ENCODE measurements at places on chromosomes 5 and 9. TPM values are rescaled to one million over a fixed set of nuclear protein-coding genes. Genes with fewer than 3 reads are reported as not detected.

- no peak for DNase-seq
Measured at GRCh38 chr9:21788752-21789151, 13.7 kb upstream of the MTAP start.

DNA sequence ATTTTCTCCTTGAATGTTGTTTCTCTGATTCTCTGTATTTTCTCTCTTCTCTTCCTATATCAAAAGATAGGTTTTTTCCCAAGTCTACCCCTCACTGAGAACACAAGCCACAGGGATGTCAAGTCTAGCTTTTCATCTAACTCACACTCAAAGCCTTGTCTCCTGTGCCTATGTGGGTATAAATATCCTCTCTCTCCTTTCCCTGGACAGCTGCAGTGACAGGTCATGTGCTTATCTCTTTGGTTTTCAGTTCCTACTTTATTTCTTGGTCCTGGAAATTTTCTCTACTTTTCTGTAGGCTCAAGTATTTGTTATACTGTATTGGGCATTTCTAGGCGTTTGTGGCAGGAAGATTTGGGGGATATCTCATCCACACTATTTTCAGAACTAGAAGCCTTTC is 182.4 kb upstream of the MVB12B start:
- no peak for DNase-seq

GRCh38 chr5:160450164-160450932 is 28.7 kb downstream of the PTTG1 start:
- DNase-seq, result no peak

- DNase-seq, result no peak
Measured at GRCh38 chr5:80623999-80624398, 30.5 kb upstream of the MSH3 start.

GRCh38 chr9:129323376-129323998 is 145.4 kb upstream of the IER5L start:
- no peak for DNase-seq

DNA sequence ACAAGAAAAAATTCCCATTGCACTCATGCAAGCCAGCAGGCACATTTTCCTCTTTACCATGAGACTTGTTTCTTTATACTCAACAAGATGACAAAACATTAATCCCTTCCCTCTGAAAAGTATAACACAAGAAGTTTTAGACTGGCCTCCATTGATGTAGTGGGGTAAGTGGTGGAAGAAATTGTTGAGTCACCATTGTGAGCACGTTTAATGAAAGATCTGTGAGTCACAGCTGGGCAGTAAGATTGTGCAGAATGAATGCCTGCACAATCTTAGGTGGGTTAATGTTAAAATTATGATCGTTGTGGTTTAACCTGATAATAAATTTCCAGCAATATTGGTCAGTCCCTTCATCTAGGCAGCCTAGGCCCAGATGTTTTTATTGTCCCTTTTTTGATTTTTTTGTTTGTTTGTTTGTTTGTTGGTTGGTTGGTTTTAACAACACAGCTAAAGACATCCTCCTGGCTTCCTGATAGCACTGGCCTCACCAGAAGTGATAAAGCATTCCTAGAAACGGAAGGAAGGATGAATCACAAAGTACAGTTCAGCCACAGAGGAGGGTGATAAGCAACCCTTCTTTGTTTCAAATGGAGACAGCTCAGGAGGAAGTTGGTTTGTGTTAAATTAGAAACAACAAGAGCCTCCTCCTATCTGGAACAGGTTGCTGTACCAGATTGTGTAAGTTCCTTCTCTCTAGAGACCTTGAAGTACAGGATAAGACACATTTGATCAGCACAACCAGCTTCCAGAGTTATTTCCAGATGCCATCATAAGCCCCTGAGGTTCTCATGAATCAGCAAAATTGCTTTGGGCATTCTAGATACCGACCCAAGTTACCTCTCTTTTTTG is 40.3 kb downstream of the SLC24A2 start:
- DNase-seq, result peak; percentile 26

- no peak for DNase-seq
Measured at GRCh38 chr9:91844190-91844589, 105.8 kb downstream of the ROR2 start.

DNA sequence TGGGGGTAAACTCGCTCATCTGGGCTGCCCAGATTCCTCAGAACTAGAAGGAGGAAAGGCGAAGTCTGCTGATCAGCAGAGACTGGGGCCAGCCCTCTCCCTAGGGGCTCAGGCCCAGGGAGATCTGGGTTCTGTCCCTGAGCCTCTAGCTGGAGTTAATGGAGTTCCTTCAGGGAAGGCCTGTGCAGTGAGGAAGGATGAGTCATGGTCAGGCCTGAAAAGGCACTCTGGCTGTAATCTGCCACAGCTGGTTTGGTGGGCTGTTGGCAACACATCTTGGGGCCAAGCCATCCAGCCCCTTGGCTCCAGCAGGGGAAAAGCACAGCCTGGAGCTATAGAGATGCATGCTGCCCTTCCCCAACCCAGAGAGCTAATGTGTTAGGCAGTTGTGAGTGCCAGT is 459.6 kb downstream of the PRELID2 start:
- DNase-seq, result no peak

- DNase-seq, result peak; percentile 19
Measured at GRCh38 chr5:89351222-89351621, 468.2 kb upstream of the MEF2C start.

DNA sequence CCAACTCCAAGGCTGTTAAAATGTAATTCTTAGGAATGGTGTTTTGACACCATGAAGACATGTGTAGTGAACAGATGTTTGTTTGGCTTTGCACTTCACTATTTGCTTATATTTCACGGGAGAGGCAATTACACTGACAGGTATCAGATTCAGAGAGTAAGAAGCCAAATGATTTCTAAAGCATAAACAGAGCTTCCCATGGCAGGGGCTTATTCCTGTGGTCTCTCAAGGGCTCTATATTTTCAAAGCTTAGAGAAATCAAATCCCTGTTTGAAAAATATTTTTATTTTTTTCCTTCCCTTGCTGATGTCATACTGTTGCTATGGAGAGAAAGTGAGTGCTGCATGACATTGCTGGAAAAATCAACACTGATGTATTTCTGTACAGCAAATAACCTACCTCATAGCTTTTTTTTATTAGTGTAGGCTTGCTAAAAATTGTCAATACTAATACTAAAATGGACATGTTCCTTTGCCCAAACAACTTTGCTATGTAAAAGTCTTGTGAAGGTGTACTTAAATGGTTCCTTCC is 161.4 kb downstream of the GIN1 start:
- DNase-seq, result peak; percentile 19

DNA sequence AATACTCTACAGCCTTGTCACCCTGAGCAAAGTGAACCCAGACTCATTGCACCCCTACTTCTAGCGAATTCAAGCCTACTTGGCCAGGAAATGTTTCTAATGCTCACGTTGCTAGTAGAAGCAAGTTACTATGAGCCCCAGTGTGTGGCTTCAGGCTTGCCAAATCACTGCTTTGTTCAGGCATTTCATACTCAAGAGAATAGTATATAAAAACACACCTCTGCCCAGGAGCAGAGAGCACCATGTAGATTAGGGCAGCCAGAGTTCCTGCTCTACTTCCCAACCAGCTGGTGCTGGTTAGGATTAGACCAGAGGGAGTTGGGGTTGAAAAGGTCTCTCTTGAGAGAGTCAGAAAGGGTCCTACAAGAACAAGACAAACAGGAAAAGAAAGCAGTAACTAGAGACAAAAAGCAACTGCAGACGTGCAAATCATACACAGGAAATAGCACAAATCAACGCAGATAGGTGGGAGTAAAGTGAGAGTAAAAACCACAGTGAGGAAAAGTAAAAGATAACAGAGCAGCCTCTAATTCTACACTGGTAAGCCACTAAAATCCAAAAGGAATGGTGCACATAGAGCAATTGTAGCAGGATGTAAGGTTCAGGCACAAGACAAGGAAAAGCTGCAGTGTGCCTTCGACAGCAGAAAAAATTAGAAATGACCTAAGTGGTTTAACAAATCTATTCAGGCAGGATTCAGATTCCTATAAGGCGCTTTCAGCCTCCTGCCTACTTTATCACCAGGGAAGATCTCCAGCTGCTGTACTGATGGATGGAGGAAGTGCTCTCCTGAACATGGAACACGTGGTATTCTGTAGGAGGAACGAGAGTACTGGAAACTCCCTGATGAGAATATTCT is 49.6 kb upstream of the KIF2A start:
- peak; percentile 7 for DNase-seq

DNA sequence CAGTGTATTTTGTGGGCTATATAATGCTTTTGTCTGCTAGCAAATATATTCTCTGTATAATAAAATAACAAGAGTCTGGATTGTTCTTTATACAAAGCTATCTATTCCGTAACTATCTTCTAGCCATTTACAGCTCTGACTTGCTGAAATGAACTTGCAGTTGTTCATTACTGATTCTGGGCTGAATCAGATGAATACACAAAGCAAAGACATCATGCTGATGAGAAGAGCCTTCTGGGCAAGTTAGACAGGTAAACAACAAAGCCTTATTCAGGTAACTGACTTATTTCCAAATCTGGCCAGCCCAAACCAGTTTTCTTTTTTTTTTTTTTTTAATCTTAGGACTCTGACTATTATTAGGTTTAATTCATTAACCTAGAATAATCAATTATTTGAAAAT is 255.5 kb downstream of the KIAA0825 start:
- no peak for DNase-seq

GRCh38 chr5:21689587-21689986 is 1163.6 kb downstream of the CDH12 start:
- no peak for DNase-seq

DNA sequence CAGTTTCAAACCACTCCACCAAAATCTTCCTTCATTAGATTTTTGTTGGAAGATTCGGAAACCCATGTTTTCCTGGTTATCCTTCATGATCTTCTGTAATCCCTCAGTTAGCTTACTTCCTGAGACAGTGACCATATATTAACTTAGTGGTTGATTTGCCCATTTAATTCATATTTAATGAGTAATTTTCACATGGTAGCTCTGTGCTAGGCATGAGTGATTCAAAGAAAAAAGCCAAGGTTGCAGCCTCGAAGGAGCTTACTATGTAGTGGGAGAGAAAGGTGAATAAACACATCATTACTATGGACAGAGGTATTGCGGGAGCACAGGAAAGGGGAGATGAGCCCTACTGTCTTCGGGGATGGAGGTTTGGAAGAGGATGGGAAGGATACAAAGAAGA is 158.5 kb downstream of the TLE1 start:
- no peak for DNase-seq

DNA sequence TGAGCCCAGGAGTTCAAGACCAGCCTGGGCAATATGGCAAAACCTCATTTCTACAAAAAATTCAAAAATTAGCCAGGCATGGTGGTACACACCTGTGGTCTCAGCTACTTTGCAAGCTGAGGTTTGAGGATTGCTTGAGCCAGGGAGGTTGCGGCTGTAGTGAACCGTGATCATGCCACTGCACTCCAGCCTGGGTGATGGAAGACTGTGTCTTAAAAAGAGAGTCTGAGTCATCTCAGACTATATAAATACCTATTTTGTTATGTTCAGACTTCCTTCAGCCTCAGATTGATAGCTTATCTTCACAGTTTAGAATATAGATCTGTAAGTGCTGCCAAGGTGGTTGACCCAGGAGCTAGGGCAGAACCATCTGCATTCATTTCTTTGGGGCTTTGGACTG is 1.6 kb upstream of the PAIP2 start:
- DNase-seq, result no peak

DNA sequence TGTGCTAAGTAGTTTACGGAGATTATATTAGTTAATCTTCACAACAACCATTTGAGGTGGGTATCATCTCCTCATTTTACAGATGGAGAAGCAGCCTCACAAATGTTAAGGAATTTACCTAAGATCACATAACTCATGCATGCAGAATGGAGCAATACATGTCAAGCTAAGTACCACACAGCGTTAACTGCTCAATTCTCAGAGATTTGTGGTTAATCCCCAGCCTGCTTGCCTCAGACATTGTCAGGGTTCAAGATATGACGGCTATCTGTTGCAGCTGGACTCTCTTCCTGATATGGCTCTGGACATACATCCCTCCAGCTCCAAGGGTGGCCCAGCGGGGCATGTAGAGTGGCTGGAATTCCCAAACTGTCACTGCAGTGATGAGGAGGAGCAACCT is 7.3 kb upstream of the ZNF346 start:
- DNase-seq, result no peak

GRCh38 chr5:67154556-67155206 is 41.9 kb downstream of the CD180 start:
- DNase-seq, result no peak

GRCh38 chr5:98776066-98776705 is 2.7 kb downstream of the RGMB start:
- peak; percentile 51 for DNase-seq

- no peak for DNase-seq
Measured at GRCh38 chr9:100653643-100654334, 75.9 kb downstream of the CAVIN4 start.

- no peak for DNase-seq
Measured at GRCh38 chr5:170278611-170279458, 18.7 kb downstream of the LCP2 start.

GRCh38 chr9:35680331-35681105 is 6.8 kb downstream of the CA9 start:
- peak; percentile 34 for DNase-seq

DNA sequence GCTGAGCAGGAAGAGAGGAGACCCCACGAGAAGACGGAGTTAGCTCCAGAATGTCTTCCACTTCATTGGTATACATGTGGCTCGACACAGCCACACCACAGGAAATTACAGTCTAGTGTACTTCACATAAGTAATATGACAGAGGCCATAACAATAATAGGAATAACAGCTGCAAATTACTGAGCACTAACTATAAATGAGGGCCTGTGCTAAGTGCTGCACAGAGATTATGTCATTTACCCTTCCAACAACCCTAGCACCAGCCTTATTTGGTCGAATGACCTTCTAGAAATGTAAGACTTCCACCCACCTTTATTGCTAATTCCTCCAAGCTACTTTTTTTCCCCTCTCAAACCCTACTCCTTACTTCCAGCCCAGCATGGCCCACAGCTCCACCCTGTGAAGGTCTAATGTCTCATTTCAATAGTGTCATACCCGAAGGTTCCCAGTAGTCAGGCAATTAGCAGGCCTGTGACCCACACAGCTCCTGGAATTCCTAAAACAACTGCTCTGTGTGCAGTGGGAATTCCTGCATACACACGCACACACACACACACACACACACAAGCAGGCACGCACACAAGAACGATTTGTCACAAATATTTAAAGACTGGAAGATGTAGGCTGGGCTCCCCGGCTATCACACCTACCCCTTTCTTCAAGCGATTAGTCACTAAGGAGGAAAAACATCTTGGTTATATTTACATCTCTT is 134.5 kb downstream of the FRMD3 start:
- peak; percentile 17 for DNase-seq

BAAT gene
- total RNA-seq, result not detected

IFNK gene
- total RNA-seq, result not detected

LYSMD3 gene
- 10.8 TPM for total RNA-seq

SH2D3C gene
- not detected for total RNA-seq

Data from Daoy (cell line).